ENCODE measurements at places on chromosomes 12 and 14.

DNA sequence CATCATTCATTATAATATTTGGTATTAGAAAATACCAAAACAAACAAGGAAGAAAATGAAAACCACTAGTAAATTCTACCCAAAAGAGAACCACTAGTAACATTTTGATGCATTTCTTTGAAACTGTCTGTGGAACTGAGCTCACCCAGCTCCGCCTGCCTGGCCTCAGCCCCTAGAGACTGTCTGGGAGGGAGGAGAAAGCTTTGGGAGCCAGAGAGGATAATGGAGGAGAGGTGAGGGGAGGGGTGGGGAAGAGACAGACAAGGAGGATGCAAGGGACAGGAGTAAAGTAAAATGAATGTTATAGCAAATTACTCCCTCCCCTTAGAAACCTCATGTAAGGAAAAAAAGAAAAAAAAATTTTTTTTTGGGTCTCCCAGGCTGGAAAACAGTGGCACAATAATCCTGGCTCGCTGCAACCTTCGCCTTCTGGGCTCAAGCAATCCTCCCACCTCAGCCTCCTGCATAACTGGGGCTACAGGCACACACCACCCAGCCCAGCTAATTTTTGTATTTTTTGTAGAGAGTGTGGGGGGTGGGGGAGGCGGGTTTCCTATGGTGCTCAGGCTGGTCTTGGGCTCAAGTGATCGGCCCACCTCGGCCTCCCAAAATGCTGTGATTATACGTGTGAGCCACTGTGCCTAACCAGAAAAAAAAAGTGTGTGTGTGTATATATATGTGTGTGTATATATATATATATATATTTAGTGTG lies 3.2 kb upstream of the MMP19 start:
- DNase-seq = no peak

- DNase-seq = no peak
Observed at GRCh38 chr12:32824596-32824995, 68.9 kb upstream of the YARS2 start.

DNA sequence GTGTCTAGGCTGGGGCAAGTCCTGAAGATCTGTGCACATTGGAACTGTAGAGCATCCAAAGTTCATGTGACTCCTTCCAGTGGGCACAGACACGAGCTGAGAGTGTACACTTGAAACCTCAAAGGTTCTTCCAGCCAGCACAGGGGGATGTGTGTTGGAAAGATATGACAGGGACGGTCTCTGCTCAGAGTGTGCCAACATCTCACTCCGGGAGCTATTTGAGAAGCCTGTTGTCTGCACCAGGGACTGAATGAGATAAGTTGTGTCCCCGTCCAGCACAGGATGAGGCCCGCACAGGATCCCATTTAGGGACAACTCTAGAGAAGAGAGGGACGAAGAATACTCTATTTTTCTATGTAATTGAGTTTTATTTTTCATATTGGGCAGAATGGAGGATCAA lies 136.3 kb downstream of the SNAPC1 start:
- DNase-seq = no peak

DNA sequence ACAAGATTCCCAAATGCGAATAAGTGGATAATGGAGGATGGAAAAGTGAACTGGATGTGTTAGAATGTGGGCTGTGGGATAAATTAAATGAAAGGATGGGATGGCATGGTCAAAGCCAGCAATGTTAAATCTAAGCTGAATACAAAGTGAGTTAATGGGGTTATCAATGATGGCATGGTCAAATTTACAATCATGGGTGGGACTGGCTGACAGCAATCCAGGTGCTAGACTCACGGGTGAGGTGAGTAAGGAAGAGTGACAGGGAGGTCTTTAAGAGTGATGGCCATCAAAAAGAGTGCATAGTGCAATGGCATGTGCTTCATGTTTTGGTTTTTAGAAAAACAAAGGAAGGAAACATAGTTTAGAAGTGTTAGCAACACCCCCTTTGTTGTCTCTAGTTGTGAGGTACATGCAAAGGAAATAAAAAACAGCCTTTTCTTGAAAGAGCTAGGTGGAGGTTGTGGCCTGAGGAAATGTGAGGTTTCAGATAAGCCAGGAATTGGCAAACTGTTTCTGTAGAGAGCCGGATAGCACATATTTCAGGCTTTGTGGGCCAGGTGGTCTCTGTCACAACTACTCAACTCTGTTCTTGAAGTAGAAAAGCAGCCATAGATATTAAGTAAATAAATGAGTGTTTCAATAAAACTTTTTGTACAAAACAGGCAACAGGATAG lies 328.7 kb downstream of the RPL10L start:
- DNase-seq = no peak

GRCh38 chr14:100610511-100611217 lies 23.4 kb upstream of the BEGAIN start:
- DNase-seq = no peak

All from stimulated activated CD8-positive, alpha-beta memory T cell treated with anti-CD3 and anti-CD28 coated beads, Interleukin-7, amount 100 ng/mL, for 24 hours (primary cell).